ENCODE measurements at places on chromosomes 3 and 15.

GRCh38 chr3:66609660-66610561, 109.1 kb upstream of the LRIG1 start:
- no peak for DNase-seq

- DNase-seq: no peak
Observed at GRCh38 chr15:84599906-84600305, 903 bp upstream of the ZSCAN2 start.

DNA sequence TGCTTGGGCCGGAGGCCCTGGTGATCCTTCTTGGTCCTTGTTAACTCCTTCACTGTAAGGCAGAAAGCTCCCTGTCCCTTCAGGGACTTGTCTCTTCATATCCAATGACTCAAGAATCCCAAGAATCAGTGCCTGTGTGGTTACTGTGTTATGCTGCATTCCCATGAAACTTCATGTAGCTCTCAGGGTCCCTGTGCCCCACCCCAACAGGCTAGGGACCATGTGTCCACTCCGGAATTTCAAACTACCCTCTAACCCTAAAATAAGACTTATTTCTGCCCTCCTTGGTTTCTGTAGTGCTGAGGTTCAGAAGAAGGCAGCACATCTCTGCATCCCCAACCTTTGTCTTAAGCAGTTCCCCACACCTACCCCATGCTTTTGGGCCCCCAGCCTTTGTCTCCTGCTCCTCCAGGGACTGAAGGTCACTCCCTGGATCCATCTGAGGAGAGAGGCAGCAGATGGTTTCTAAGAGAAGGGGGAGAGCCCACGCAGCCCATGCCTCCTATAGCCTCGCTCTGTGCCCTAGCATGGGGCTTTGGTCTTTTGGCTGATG, 531 bp upstream of the MAP1A start:
- no peak for DNase-seq

- DNase-seq: peak; percentile 84
Observed at GRCh38 chr15:74826364-74826819, at the start of gene CPLX3. CPLX3 (plus strand) TSS chr15:74826627; CDS start chr15:74826704, 77 bp downstream.

DNA sequence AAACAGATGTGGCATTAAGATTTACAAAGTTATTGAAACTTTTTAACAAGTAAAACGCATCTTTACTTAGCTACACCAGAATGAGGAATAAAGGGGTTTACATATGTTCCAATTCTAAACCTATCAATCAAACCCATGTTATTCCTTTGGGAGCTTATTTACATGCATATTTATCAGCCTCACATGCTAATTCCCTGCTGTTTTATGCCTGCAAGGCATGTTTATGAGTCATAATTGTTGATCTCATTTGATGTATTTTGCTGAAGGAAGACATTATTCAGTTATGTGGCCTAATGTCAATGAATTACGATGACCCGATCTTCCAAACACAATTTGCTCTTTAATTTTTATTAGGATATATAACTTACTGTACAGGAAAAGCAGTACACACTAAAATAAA, 272.9 kb downstream of the TBC1D5 start:
- no peak for DNase-seq

- no peak for DNase-seq
Observed at GRCh38 chr15:60822403-60822802, 343.5 kb upstream of the ICE2 start.

DNA sequence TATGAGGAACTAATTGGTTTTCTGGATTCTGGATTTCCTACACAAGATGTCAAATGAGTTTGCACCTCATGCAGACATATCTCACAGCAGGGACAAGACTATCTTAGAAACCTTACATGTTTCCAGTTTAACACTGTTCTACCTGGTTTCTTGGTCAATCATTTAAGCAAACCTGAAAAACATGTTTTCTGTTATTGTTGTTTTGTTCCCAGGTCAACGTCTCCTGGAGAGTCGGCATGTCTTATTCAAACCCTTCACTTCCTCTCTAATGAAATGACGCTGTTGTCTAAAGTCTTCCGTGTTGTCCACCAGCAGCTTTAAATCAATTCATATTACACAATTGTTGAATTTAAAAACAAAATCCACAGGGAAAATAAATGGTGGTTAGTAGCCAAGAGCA, 150.9 kb downstream of the CNTN3 start:
- DNase-seq: no peak
